ENCODE measurements at places on chromosomes 6 and 20. TPM values are rescaled to one million over a fixed set of nuclear protein-coding genes. Genes with fewer than 3 reads are reported as not detected.

LRP11 gene
- 129 TPM for total RNA-seq

ZC2HC1B gene
- total RNA-seq, result not detected

RIPPLY2 gene
- 0.11 TPM for total RNA-seq

ZBTB46 gene
- 0.78 TPM for total RNA-seq

EPHA7 gene
- total RNA-seq, result not detected

SPEF1 gene
- not detected for total RNA-seq

ANKEF1 gene
- total RNA-seq, result 8.6 TPM

ULBP2 gene
- total RNA-seq, result 14.1 TPM

LST1 gene
- not detected for total RNA-seq

ALDH8A1 gene
- total RNA-seq, result not detected

RPP40 gene
- 22.7 TPM for total RNA-seq

TLDC2 gene
- total RNA-seq, result not detected

UNC5CL gene
- 0.62 TPM for total RNA-seq

MEI4 gene
- total RNA-seq, result not detected

WFDC10B gene
- total RNA-seq, result not detected

GJA1 gene
- total RNA-seq, result 78.1 TPM

ALDH5A1 gene
- 0.62 TPM for total RNA-seq

HLA-DRB5 gene
- total RNA-seq, result not detected

PROKR2 gene
- not detected for total RNA-seq

XKR7 gene
- not detected for total RNA-seq

MUCL3 gene
- total RNA-seq, result not detected

ZBTB2 gene
- total RNA-seq, result 8.9 TPM

TXLNB gene
- total RNA-seq, result not detected

KIAA0408 gene
- total RNA-seq, result 0.16 TPM

ADRM1 gene
- total RNA-seq, result 288 TPM

TGM3 gene
- total RNA-seq, result not detected

IL20RA gene
- 2.0 TPM for total RNA-seq
